Activated CD4-positive, alpha-beta T cell treated with anti-CD3 and anti-CD28 coated beads, Interleukin-10, Interleukin-2, amounts not matched to agents 100 ng/mL and 50 ng/mL, durations not matched to agents 16 hours and 8 hours (primary cell): ENCODE measurements at places on chromosomes 7 and 10.

GRCh38 chr7:475425-475728 lies 44.3 kb downstream of the PDGFA start:
- DNase-seq, result no peak

GRCh38 chr7:41970941-41971340 lies 266.1 kb downstream of the GLI3 start:
- no peak for DNase-seq

DNA sequence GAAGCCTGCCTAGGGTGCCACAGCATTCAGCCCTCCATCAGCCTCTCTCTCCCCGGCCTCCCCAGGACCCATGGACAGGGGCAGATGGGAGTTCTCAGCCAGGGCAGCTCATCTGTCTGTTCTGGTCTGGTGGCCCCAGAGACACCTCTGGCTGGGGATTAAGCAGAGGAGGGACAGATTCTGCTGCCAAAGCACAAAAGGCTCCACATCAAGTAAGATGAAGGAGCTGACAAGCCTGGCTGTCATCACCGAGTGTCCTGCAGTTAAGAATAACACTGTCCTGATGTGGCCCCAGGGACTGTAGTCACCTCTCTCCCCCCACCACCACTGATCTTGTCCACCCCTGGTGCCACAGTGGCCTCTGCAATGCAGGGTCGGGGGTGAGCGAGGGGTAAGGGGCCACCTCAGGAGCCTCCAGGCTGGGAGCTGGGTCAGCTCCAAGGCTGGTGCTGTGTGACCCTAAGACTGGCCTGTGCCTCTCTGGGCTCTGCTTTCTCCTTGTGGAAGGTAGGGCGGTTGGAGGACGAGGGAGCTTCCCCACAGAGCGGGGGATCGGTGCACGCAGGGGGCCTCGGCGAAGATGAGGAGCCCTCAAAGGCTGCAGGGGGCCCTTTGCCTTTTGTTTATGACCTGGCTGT lies 18.7 kb downstream of the C10orf105 start:
- DNase-seq, result no peak

DNA sequence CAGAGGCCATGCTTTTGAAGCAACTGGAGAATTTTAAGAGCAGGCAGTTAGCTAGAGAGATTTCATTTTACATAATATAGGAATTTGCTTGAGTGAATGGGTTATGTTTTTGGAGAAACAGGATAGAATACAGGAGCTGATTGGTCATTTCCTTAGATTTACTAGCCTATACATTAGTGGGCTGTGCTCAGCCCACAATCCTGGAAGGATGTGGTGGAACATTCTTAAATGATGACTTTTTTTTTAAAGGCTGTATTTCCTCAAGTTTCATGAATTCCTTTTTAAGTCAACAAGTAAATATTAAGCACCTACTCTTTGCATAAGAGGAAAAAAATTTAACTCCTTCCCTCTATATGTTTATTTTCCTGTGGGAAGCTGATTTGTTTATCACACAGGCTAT lies 314.4 kb upstream of the BMPER start:
- no peak for DNase-seq

- DNase-seq, result peak; percentile 4
Measured at GRCh38 chr10:61000769-61001730, 57.1 kb upstream of the RHOBTB1 start.

DNA sequence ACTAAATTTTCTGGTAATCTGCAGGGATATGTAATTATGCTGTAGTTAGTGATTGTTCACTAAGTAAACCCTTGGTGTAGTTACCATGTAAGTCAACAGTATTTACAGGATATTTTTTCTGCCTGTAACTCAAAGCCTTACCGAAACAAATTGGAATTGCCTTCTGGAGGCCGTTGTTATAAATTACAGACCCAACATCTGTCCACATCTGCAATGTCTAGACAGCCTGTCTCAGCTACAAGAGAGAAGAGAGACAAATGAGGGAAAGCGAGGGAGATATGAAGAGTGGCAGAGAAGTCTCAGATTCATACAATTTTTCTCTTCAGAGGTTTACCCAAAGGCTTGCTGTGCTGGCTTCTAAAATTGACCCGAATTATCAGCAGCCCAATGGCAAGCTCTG lies 23.7 kb upstream of the BTRC start:
- DNase-seq, result no peak

- peak; percentile 26 for DNase-seq
Measured at GRCh38 chr7:17991866-17992648, 35.6 kb downstream of the PRPS1L1 start.

DNA sequence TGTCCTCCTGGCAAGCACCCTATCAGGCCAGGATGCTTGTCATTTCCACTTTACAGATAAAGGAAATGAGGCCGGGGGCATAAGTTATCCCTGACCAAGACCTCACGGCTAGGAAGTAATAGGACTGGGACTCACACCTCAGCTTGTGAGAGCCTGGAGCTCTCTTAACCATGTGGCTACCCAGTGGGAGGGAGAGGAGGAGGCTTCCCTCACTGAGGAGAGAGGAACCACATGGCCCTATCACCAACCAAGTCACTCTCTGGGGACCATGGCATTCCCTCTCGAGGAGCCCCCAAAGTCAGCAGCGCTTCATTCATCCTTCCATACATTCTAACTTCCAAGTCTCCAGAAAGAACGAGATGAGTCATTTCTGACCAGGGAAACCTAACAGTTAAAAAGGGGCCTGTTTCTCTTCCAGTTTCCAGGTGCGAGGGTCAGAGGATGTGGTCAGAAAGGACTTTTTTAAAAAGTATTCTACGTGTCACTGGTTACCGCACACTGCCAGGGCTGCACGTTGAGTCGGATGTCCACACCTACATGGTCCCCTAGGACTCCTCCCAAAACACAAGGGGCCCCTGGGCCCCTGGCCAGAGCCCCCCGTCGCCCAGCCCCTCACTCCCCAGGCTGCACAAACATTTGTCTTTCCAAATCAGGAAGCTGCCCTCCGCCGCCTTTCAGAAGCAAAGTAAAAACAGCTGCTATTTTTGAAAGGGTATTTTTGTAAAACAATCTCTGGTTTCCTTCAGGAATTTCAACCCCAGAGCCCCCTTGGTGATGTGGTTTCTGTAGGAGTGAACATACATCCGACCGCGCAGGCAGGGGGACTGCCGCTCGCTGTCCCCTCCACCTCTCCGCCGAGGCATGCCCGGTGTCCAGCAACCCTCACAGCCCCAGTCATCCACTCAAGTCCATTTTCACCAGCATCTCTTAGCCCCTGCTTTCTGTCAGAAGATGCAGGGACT lies 128.2 kb upstream of the CHST15 start:
- DNase-seq, result no peak

DNA sequence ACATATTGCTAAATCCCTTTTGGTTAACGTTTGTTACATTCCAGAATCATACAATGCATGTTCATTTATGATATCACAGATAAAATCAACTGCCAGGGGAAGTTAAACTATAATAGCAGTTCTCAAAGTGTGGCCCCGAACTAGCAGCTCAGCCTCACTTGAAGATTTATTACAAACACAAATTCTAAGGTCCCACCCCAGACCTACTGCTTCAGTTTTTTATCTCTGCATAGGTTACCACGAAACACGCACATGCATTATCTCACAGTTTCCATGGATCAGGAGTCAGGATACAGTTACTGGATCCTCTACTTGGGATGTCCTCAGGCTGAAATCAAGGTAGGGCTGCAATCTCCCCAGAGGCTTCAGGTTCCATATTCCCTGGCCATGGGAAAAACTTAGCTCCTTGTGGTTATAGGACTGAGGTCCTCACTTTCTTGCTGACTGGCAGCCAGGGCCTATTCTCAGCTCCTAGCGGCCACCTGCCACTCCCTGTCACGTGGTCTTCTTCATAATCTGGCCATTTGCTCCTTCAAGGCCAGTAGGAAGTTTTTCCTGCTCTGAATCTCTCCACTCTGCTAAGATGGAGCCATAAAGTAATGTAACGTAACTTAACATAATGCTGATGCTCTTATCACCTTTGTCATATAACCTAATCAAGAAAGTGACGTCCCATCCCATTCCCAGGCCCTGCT lies 50.5 kb upstream of the YAE1 start:
- no peak for DNase-seq

GRCh38 chr7:93955304-93955703 lies 33.8 kb downstream of the GNG11 start:
- peak; percentile 2 for DNase-seq

DNA sequence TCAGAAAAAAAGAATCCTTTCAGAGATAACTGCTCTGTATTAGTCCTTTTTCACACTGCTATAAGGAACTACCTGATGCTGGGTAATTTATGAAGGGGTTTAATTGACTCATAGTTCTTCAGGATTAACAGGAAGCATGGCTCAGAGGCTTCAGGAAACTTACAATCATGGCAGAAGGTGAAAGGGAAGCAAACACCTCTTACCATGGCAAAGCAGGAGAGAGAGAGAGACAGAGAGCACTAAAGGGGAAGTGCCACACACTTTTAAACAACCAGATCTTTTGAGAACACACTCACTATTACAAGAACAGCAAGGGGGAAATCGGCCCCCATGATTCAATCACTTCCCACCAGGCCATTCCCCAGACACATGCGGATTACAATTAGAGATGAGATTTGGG lies 114.2 kb downstream of the TES start:
- no peak for DNase-seq

GRCh38 chr7:1197997-1198625 lies 34.6 kb upstream of the UNCX start:
- no peak for DNase-seq

GRCh38 chr10:88657901-88658300 lies 6.3 kb upstream of the LIPF start:
- DNase-seq, result no peak

GRCh38 chr10:104127411-104127810 lies 5.4 kb downstream of the SFR1 start:
- DNase-seq, result peak; percentile 25

- no peak for DNase-seq
Measured at GRCh38 chr7:70624500-70625103, 507.3 kb upstream of the GALNT17 start.

- DNase-seq, result no peak
Measured at GRCh38 chr10:69073736-69074364, 14.1 kb upstream of the SRGN start.

GRCh38 chr7:152395112-152395511 lies 40.7 kb downstream of the KMT2C start:
- no peak for DNase-seq

GRCh38 chr7:117673367-117673766 lies 193.5 kb downstream of the CFTR start:
- DNase-seq, result no peak

DNA sequence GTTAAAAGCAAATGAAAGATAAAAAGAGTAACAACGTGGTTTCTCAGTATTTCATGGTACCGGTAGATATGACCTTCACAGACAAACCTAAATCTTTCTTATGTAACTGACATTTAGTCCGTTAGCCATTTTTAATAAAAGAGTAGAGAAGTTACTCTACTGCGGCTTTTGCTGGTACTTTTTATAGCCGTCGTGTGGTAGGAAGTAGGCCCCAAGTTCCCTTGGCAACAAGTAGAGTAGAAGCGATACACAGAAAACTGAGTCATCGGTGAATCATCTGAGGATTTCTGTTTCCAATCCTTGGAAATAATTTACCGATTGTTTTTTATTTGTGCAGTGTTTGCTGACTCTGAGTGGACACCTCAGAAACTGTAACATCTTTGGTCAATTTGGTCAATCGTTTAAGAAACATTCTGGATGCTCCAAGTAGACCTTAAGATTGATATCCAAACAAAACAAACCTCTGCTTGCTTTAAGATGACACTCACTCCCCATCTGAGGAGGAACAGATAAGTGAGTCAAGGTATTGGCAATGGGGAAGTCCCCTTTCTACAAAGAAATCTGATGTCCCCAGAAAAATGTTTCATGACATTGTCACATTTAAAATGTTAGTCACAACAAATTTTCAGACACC lies 63.9 kb upstream of the AHR start:
- DNase-seq, result peak; percentile 94

GRCh38 chr7:89728481-89728880 lies 425.8 kb upstream of the STEAP1 start:
- no peak for DNase-seq

- DNase-seq, result no peak
Measured at GRCh38 chr10:43452356-43452914, 15.5 kb downstream of the ZNF487 start.

- no peak for DNase-seq
Measured at GRCh38 chr10:77084431-77085144, 553.0 kb downstream of the KCNMA1 start.

GRCh38 chr7:156703773-156704482 lies 63.4 kb downstream of the RNF32 start:
- DNase-seq, result peak; percentile 9

DNA sequence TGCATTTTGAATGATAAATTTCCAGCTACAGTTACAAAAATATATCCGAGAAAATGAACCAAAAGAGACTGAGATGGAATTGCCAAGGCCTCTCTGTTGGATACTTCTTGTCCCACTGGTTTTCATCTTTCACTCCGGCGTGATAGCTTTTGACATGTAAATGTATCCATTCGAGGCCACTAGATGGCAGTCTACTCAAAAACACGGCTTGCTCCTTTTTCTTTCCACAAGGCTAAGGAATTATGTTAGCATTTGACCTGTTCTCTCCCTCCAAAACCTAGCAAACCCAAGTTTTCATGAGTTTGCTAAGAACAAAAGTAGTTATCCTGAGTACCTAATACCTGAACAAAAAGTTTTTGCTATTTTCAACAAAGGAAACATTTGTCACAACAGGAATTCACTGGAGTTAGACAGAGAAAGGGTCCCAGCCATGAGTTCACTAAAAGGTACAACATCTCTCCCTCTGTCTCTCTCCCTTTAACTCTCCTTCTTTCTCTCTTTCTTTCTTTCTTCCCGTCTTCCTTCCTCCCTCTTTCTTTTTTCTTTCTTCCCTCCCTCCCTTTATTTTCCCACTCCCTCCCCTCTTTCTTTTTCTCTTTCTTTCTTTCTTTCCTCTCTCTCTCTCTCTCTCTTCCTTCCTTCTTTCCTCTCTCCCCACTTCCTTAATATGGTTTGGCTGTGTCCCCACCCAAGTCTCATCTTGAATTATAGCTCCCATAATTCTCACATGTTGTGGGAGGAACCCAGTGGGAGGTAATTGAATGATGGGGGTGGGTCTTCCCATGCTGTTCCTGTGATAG lies 207.9 kb upstream of the MYO3A start:
- DNase-seq, result peak; percentile 43

GRCh38 chr10:78229489-78229888 lies 195.8 kb downstream of the RPS24 start:
- no peak for DNase-seq

- DNase-seq, result no peak
Measured at GRCh38 chr10:131162866-131163843, 148.4 kb downstream of the TCERG1L start.

GRCh38 chr7:159128767-159129166 lies 15.9 kb downstream of the VIPR2 start:
- no peak for DNase-seq

DNA sequence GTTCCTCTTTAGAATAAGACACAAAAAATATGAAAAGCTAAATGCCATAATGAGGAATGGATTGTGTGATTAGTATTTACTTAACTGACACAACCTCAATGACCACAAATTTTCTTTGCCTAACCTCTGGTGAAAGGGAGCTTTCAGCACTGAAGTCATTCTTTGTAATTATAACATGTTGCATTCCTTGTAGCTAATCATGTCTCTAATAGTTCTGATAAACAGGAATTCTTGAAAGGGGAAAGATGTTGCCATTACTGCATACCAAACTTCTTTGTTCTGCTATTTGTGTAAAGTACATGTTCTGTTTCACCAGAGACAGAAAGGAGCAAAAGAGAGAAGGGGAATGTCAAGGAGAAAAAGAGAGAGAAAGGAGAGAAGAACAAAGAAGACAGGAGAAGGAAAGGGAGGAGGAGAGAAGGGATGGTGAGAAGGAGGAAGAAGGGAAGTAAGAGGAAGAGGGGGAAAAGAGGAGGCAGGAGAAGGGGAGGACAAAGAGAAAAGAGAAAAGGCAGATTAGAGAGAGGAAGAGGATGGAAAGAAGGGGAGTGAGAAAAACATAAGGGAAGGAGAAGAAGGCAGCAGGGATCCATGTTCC lies 120.9 kb downstream of the SEMA3D start:
- DNase-seq, result no peak
